ENCODE measurements at places on chromosomes 4 and X.

GRCh38 chr4:107467461-107467860, 252.6 kb downstream of the PAPSS1 start:
- no peak for DNase-seq

DNA sequence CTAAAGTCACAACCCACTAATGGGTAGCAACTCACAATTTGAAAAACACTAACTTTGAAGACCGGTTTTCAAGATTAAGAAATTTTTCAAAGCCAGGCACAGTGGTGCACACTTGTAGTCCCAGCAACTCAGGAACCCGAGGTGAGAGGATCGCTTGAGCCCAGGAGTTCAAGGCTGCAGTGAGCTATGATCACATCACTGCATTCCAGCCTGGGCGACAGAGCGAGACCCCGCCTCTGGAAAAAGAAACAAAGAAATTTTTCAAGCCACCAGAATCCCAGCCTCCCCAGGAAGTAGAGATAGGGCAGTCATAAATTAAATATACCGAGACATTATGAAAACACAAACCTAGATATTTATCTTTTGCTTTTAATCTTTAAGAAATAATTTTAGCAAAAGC, 13.0 kb downstream of the SMARCA1 start:
- DNase-seq: no peak

GRCh38 chr4:8117278-8117682, 41.3 kb downstream of the ABLIM2 start:
- no peak for DNase-seq

DNA sequence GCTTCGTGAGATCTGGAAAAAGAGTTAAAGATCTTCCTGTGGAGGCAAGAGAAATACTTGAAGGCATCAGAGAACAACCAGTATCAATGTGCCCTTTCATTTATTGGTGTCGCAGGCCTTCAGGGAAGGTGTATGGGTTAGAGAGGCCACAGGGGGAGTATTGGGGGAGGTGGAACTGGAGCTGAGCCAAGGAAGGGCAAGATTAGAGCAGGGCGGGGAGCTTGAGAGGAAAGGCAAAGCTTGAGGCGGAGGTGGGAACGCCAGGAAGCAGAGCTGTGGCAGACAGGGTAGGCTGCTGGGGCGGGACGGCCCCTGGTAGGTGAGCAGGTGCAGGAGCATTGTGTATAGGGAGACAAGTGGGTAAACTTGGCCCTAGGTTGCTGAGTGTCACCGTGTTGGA, 329.9 kb downstream of the ARHGAP10 start:
- DNase-seq: no peak

GRCh38 chr4:144687466-144687865, 41.5 kb downstream of the HHIP start:
- no peak for DNase-seq

DNA sequence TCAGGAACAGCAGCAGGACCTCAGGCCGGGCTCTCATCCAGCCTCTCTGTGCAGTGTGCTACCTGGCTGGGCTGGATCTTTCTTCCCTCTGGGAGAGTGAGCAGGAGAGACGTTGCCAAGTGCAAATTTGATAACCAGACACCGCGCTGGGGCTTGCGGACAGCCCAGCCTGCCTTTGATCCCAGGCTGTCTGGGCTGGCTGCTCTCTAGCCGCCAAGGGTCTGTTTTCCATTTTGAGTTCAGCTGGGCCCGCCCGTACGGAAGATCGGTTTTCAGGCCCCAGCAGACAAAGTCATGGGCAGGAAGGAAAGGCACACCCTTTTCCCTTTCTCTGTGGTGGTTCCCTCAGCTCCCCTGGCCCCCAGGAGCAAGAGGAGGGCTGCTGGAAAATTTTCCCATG, 90.2 kb downstream of the CPZ start:
- no peak for DNase-seq
